Cortex of kidney (tissue), 1 donor: ENCODE measurements at places on chromosomes 7 and 10.

DNA sequence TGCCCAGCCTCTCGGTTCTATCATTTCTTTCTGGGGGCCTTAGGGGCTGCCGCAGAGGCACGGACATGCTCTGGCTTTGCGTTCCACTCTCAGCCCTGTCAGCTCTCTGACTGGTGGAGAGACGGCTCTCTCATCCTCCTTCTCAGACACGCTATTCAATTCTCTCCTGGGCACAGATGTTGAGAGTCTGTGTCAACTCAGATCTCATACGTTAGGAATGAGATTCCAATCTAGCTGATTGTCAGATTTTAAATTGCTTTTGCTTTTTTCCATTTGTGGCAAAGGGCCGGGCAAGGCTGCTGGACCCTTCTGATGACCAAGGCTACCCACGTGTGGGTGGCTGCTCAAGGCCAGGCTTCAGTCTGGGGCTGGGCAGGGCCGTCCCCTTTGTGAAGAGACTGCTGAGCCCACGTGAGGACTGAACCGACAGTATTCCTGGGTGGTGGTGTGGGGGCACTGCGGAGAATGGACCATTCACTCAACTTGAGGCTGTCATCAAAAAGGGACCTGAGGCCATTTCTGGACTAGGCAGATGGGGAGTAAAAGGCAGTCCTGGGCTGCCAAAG lies 71.5 kb downstream of the CLEC2L start:
- no peak for DNase-seq

DNA sequence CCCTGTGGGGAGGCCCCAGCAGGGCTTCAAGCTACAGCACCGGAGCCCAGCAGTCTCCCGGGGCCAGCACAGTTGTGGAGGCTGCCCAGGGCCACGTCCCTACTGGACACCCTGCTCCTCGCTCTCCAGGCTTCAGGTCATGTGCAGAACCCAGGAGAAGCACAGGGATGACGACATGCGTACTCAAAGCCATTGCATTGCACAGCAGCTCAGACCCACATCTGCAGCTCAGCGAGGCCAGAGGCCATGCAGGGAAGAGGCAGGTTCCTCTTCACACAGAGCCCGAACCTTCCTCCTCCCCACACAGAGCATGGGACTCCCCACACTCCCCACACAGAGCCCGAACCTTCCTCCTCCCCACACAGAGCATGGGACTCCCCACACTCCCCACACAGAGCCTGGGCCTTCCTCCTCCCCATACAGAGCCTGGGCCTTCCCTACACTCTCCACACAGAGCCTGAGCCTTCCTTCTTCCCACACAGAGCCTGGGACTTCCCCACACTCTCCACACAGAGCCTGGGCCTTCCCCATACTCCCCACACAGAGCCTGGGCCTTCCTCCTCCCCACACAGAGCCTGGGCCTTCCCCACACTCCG lies 12.3 kb downstream of the CFAP46 start:
- DNase-seq: no peak

- no peak for DNase-seq
Measured at GRCh38 chr10:114859222-114859621, 37.6 kb downstream of the FHIP2A start.

DNA sequence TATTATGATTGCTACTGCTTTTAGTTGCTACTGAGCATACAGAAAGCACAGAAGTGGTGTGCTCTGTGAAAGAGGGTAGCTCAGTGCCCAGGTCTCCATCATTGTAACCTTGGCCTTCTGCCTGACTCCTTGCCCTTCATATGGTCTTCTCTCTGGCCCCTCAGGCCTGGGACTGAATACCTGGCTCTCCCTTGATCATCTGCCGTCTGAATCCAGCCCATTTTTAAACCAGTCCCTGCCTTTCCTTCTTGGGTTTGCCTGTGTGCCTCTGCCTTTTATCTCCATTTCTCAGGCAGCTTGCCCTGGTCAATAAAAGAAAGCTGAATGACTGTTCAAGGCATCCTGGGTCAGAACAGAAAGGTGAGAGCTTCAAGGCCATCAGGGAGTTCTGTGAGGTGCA lies 109.1 kb upstream of the ZNF438 start:
- no peak for DNase-seq

- no peak for DNase-seq
Measured at GRCh38 chr10:17273403-17273802, 45.4 kb downstream of the VIM start.

DNA sequence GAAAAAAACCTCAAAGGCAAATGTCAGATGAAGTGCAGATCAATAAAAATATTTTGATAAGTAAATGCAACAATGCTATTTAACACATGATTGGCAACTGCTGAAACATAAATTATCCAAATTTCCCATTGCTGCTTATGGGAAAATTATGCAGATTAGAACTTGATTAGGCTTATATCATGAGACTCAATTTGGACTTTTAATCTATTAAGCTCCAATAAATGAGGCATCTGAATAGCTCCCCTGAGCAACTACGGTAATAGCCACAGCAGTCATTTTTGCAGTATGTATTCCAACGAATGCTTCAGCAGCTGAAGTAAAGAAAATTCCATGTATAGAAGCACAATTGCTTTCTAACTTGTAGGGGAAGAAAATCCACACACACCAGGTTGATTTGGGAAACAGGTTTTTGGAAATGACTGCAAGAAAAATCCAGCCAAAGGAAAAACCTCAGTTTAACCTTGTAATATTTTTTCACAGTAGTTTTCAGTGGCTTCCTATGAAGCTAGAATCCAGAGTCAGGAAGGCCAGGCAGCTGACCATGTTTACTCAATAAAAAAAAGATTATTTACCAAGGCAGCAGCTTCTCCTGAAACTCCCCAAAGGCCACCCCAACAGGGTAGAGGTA lies 716.1 kb downstream of the KCNMA1 start:
- DNase-seq: no peak

GRCh38 chr10:50997461-50997860 lies 76.8 kb upstream of the PRKG1 start:
- DNase-seq: no peak

- no peak for DNase-seq
Measured at GRCh38 chr7:3923307-3923918, 622.4 kb downstream of the SDK1 start.

GRCh38 chr10:3331187-3331586 lies 158.6 kb upstream of the PITRM1 start:
- no peak for DNase-seq

- no peak for DNase-seq
Measured at GRCh38 chr7:70312336-70312735, 714.1 kb downstream of the AUTS2 start.

GRCh38 chr10:102413053-102413705 lies 5.4 kb downstream of the PSD start:
- DNase-seq: no peak

GRCh38 chr10:93352638-93353383 lies 129.3 kb downstream of the MYOF start:
- no peak for DNase-seq

- no peak for DNase-seq
Measured at GRCh38 chr7:1943326-1943725, 273.2 kb downstream of the ELFN1 start.

DNA sequence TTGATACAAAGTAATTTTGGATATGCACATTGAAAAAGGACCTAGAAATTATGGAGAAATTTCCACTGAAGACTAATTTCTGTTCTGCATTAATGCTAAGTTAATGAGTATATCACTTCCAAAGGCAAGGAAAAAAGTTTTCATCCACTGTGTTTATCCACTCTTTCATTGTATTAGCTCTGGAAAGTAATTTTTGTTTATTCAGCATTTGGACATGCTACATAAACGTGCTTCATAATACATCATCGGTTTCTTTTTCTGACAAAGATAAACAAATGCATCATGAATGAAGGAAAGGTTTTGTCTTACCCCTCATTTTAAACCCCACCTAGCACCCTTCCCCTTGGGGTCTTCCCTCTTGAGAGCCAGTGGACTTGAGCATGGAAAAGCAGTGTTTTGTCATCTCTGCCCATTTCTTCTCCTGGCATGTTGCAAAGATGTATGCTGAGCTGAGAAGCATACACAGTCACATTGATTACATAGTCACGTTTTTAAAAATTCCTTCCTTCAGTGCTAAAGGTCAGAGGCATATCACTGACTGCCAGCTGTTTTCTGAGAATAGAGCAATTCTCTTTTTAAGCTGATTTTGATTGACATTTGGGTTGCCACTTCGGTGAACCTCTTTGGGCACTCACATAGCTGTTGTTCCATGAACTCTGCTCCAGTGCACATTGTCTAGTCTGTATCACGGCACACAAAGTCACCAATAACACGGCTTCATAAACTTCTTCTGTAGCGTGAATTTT lies 65.9 kb upstream of the C7orf33 start:
- DNase-seq: no peak

DNA sequence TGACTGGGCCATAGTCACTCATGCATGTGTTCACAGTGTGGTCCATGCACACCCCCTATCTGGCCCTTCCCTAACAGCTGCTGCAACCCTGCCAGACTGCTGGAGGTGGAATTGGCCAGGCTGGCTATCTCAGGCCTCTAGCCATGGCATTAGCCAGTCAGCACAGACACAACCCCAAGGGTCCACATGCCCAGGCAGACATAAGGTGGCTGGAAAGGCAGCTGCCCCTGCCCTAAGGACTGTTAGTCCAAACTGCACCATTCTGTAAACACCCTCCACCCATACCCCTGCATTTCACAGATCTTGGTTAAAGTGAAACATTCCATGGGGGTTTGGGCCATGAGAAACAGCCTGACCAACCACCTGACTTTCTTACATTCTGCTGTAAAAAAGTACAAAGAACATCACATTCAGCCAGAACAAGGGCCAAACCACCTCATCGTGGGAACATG lies 137.4 kb upstream of the KCNMA1 start:
- DNase-seq: no peak

DNA sequence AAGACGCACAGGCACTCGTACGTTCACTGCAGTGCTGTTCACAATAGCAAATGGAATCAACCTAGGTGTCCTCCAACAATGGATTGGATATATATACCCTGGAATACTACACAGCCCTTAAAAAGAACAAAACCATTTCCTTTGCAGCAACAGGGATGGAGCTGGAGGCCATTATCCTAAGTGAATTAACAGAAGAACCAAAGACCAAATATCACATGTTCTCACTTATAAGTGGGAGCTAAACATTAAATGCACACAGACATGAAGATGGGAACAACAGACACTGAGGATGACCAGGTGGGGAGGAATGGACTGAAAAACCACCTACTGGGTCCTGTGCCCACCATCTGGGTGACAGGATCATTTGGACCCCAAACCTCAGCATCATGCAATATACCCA lies 52.0 kb upstream of the EBF3 start:
- no peak for DNase-seq

GRCh38 chr10:73131301-73131700 lies 21.0 kb downstream of the NUDT13 start:
- DNase-seq: no peak

- DNase-seq: no peak
Measured at GRCh38 chr7:47946581-47947354, 1.5 kb downstream of the PKD1L1 start.

- DNase-seq: no peak
Measured at GRCh38 chr10:3741688-3742461, 43.1 kb downstream of the KLF6 start.

- no peak for DNase-seq
Measured at GRCh38 chr10:125828311-125828710, 5.0 kb downstream of the BCCIP start.

GRCh38 chr7:10790910-10791309 lies 182.8 kb upstream of the PHF14 start:
- DNase-seq: no peak

- no peak for DNase-seq
Measured at GRCh38 chr7:155587486-155587885, 41.1 kb upstream of the CNPY1 start.

DNA sequence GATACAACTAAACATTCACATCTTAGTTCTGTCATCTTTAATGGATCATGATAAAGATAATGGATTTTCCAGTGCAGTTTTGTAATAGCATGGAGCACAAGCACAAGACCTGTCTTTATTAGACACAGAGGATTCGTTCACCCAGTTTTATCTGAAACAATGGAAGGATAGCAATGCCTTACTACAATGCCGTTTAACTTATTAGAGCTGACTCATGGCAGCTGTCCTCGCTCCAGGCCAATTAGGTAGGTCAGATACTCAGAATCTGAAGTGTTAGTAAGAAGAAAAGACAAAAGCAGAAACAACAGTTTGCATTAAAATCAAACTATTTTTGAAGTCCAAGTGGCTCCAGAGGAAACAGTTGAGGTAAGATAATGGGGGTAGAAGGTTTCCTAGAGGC lies 12.8 kb downstream of the OR13A1 start:
- DNase-seq: no peak

GRCh38 chr10:10786109-10787090 lies 231.3 kb upstream of the CELF2 start:
- no peak for DNase-seq

GRCh38 chr10:21534604-21535493 lies 817 bp downstream of the MLLT10 start:
- DNase-seq: no peak

DNA sequence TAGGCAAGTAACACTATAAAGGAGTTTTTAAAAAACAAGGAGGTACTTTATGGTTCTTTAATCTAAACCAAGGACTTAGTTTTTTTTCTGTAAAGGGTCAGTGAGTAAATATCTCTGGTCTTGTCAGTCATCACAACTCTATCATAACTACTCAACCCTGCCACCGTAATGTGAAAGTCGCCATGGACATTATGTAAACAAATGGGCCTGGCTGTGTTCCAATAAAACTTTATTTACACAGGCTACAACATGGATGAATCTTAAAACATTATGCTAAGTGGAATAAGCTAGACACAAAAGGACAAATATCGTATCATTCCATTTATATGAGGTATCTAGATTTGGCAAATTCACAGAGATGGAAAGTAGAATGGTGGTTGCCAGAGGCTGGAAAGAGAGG lies 60.8 kb upstream of the SP4 start:
- DNase-seq: no peak

- DNase-seq: no peak
Measured at GRCh38 chr7:79664884-79665676, 211.6 kb upstream of the MAGI2 start.
